ENCODE measurements at places on chromosomes 5 and 9.

- DNase-seq, result no peak
Measured at GRCh38 chr9:94656200-94656599, 16.9 kb upstream of the FBP1 start.

DNA sequence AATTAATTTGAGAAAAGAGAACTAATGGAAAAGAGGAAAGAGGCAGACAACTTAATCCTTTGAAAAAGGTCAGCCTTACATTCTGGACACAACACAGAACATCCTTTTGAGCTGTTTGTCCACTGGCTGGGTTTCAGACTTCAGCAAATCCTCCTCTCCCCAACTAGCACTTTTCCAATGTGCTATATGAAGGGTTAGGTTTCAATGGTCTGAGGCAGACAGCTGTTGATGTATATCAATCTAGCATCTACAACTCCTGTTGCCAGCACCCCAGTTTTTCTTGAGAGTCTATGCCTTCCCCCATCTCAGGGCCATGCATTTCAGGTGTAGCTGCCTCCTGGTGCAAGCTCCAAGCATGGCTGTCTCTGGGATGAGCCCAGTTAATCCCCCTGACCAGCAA lies 174.2 kb downstream of the TRIM32 start:
- no peak for DNase-seq

DNA sequence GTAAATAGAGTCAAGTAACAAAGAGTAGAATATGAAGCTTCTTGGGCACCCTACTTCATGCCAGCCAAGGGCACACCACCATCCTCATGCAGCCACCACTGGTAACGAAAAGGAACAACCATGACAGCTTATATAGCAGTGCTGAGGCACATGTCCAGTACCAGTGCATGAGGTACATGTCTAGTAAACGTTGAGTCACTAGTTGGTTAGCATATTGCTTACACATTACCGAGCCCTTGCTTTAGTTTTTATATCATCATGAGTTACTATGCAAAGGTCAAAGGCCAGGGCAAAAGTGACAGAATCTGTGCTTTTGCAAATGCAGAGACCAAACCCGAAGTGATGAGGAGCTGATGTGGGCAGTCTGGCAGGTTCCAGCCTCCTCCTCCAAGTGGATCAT lies 147.1 kb upstream of the MAP1B start:
- no peak for DNase-seq

GRCh38 chr9:126756876-126757415 lies 47.9 kb upstream of the ZBTB43 start:
- DNase-seq, result no peak

- DNase-seq, result no peak
Measured at GRCh38 chr5:10607023-10607665, 43.3 kb downstream of the ANKRD33B start.

GRCh38 chr5:103262422-103262871 lies 3.9 kb downstream of the MACIR start:
- DNase-seq, result no peak

DNA sequence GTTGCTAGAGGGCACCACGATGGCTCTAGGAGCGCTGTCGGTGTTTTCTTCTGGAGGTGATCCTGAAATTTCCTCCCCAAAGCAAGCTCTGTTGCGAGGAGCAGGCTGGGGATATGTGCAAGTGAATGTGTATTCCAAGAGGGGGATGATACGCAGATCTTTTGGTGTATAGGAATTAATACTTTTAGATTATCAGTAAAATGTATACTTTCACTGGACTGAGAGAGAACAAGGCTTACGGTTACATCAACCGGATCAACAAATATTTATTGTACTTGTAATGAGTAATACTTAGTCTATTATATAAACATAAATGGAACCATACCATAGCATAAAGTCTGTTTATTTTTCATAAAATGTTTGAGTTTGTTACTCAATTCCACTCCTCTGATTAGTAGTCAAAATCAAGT lies 632 bp upstream of the PRKAA1 start:
- DNase-seq, result no peak

- no peak for DNase-seq
Measured at GRCh38 chr9:106350777-106351176, 512.2 kb upstream of the ZNF462 start.

DNA sequence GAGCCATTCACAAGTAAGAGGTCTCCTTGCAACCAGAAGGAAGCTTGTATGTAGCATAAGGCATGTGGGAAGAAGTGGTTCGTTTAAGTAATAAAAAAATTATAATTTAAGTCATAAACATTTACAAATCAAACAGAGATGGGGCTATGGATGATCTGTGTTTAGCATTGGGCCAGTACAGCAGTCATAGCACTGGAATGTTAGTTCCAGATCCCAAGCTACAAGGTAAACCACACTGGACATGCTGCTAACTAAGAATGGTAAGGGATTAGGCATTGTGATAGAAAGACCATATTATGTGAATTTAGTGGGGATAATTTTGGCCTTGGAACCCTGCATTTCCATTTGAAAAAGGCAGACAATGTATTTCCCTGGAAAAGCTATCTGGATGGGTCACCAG lies 170.4 kb upstream of the KCNN2 start:
- no peak for DNase-seq

DNA sequence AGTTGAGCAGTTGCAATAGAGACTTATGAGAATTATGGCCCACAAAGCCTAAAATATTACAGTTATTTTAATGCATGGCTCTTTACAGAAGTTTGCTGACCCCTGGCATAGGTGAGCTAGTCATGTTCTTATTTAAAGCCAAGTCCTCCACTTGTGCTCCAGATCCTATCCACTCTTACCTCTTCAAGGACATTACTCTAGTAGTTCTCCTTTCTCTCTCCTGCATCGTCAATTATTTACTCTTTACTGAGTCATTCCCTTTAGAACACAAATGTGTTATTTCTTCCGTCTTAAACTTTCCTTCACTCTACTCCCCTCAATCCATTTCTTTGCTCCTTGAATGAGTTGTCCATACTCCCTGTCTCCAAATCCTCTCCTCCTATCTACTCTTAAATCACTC lies 20.6 kb upstream of the TRAF1 start:
- DNase-seq, result no peak

All from coronary artery (tissue), 2 donors.